Stromal cell of bone marrow (primary cell): ENCODE measurements at places on chromosomes 7 and 10.

- no peak for DNase-seq
Measured at GRCh38 chr10:70932392-70933196, 44.2 kb upstream of the PCBD1 start.

- DNase-seq, result no peak
Measured at GRCh38 chr7:24860611-24861010, 103.3 kb upstream of the GSDME start.

- DNase-seq, result no peak
Measured at GRCh38 chr7:96216373-96216772, 105.5 kb downstream of the SLC25A13 start.

- DNase-seq, result no peak
Measured at GRCh38 chr7:132317701-132318351, 258.4 kb downstream of the PLXNA4 start.

DNA sequence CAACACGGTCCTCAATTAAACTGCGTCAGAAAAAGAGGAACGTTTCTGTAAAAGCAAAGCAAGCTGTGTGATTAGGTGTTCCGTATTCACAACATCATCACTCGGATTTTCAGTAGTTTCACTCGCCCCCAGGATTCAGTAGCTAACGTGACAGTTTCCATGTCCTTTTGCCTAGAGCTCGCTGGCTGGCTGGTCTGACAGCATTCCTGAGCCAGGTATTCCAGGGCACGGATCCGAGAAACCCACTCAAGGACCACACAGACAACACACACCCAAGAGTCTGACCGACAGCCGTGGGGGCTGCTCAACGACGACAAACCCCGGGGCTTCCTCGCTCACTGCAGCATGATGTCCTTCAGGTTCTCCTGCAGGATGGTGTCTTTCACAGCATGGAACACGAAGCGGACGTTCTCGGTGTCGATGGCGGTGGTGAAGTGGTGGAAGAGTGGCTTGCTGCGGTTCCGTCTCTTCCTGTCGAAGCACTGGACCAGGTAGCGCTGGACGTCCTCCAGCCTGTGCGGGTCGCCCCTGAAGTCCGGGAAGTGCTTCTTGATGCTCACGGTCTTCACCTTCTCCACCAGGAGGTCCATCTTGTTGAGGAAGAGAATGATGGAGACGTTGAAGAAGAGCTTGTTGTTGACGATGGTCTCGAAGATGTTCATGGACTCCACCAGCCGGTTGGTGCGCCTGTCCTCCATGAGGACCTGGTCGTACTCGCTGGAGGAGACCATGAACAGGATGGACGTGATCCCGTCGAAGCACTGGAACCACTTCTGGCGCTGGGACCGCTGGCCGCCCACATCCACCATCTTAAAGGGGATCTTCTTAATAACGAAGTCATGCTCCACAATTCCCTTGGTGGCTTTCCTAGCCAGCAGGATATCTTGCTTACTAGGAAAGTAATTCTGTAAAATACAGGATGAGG, 43.1 kb downstream of the AMZ1 start:
- no peak for DNase-seq

DNA sequence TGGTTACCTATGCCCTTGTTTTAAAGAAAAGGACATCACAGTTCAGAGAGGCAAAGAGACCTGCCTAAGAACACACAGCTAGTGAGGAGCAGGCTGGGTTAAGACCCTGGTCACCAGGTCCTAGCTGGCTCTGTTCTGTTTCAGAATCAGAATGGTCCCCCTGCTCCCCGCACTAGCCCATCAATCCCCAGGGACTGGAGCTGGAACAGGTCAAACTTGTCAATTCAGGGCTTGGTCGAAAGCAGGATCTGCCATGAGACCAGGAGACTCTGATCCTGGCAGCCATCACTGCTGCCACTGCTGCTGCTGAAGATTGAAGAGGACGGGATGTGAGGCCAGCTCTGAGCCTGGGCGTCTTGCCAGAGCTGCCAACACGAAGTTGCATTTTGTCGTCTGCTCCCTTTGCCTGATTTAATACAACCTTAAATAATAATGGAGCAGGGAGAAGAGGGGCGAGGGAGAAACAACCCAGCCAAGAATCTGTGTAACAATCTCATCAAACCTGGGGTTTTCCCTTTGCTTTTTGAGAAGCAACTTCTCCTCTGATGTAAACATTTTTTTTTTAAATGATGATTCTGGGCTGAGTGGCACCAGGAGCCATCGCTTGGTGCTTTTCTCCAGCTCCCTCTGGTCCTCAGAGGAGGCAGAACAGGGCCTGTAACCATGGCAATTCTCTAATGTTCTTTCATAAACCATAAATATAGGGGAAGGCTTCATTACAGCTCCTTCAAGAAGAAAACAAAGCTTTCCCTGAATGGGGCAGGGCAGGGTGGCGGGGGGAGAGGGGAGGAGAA, 119.0 kb upstream of the SORCS3 start:
- DNase-seq, result no peak

- DNase-seq, result peak; percentile 40
Measured at GRCh38 chr7:117127585-117128168, 174.4 kb downstream of the ST7 start.

DNA sequence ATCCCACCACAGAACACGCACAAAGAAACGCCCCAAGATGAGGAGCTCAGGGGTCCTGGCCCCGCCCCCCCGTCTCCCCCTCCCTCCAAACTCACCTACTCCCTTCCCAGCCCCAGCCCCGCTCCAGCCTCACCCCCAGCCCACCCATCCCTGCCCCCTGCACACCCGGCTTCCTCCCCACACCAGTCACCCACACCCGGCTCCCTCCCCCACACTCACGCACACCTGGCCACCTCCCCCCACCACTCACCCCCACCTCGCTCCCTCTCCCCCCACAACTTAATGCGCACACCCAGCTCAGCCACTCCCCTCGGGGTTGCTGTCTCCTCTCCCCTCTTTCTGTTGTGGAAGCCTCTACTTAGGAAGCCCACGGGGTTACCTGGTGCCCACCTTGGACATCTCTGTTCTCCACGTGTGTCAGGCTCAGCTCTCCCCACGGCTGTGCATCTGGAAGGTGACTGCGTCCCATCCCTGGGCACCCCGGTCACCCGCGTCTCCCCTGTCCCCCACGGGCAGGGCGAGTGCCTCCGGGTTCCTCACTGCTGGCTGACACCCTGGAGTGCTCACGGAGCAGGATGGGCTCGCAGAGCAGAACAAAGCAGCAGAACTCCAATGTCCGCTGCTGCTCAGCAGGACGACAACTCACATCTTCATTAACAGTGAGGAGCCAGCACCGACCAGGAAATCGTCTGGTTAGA, 166.8 kb downstream of the USP6NL start:
- no peak for DNase-seq

DNA sequence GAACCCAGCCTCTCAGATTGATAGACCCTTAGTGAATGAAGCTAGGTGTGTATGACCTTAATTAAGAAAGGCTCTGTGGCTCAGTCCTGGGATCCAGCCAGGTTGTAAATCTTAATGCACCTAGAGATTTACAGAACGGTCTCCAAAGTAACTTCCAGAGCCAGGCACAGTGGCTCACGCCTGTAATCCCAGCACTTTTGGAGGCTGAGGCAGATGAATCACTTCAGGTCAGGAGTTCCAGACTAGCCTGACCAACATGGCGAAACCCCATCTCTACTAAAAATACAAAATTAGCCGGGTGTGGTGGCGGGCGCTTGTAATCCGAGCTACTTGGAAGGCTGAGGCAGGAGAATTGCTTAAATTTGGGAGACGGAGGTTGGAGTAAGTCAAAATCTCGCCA, 24.3 kb downstream of the CALHM2 start:
- DNase-seq, result no peak

GRCh38 chr10:84262190-84262956, 17.5 kb downstream of the RGR start:
- no peak for DNase-seq

DNA sequence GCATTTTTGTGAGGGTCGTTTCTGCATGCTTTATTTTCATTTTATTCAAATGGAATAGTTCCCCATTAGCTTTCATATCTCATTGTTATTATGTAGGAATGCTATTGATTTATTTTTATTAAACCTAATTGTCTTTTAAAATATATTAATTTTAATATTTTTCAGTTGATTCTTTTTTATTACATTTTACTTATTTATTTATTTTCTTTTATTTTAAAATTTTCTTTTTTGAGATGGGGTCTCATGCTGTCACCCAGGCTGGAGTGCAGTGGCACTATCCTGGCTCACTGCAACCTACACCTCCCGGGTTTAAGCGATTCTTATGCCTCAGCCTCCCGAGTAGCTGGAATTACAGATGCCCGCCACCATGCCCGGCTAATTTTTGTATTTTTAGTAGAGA, 7.4 kb upstream of the STK17A start:
- DNase-seq, result no peak

GRCh38 chr10:110664483-110665420, 20.6 kb downstream of the RBM20 start:
- peak; percentile 77 for DNase-seq

DNA sequence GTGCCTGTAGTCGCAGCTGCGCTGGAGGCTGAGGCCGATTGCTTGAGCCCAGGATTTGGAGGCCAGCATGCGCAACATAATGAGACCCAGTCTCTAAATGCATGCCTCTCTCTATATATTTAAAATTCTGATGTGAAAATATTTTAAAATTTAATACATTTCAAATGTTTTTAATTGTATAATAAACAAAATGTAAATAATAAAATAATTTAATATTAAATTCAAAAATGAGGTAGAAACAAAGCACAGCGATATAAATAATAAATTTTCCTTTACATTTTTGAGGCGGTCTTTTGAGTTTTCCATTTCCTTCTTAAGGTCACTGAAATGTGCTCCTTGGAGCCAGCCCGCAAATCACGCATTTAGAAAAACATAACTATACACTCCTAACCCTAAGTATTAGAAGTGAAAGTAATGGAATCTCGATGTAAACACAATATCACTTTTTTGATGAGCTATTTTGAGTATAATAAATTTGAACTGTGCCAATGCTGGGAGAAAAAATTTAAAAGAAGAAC, 523 bp upstream of the CDK1 start:
- no peak for DNase-seq

DNA sequence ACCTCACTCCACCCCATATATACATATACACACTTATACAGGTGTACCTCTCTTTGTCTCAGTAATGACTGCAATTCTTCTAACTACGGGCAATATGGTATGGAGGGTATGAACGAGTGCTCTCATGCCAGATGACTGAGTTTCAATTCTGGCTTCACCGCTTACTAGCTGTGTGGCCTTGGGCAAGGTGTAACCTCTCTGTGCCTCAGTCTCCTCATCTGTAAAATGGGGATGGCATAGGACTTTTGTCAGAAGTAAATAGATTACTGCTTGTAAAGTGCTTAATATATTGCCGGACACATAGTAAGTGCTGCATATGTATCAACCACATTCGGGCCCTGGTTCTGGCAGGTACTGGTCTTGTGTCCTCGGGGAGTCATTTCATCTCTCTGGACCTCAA, 60.1 kb upstream of the IFRD1 start:
- DNase-seq, result no peak

DNA sequence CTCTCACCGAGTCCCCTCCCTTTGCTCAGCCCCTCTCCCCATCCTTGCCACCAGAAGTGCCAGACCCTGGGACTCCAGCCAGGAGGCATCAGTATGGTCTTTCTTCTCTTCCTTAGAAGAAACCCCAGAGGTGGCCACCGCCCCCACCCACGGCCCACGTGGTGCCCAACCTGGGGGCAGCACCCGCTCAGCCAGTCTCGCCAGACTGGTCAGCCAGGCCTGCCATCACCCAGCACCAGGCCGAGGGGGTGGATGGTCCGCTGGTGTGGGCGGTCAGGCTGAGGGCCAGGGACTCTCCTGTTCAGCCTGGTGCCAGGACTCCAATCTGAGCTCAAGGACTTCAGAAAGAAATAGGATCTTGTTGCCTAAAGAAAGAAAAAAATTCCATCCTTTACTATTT, 5.8 kb upstream of the CLDN4 start:
- DNase-seq, result no peak

- no peak for DNase-seq
Measured at GRCh38 chr7:44073664-44074348, 8.4 kb upstream of the PGAM2 start.

- DNase-seq, result no peak
Measured at GRCh38 chr7:130040576-130040975, 10.6 kb downstream of the ZC3HC1 start.

DNA sequence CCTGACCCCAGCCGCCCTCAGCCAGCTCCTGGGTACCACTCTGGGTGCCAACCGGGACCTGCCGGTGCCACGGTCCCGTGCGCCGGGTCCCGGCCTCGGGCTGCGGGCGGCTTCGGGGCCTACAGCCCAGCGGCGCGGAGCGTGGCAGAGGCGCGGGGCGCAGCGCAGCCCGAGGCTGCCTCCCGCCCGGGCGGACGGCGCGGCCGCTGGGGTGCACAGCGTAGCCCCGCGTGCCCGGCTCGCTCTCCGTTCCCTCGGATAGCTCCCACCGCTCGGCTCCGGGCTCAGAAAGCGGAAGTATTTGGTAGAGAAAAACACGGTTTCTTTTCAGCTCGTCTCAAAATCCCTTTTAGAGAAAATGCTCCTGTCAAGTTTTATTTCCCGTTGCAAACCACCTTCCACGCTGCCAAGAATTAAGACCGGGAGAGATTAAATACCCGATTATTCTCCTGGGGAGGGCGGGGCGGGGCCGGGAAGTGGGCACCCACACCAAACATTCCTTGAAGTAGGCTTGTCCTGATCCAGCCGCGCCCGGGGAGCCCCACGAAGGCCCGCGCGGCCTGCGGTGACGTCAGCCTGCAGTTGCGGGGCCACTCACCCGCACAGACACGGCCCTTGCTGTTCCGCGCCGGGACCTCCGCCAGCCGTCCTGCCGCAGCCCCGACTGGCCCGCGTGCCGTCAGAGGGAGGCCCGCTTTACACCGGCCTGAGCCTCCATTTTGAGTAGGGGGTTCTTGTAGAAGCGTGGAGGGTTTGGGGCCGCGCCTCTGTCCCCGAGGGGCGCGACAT, 7.2 kb downstream of the HOXA13 start:
- no peak for DNase-seq

DNA sequence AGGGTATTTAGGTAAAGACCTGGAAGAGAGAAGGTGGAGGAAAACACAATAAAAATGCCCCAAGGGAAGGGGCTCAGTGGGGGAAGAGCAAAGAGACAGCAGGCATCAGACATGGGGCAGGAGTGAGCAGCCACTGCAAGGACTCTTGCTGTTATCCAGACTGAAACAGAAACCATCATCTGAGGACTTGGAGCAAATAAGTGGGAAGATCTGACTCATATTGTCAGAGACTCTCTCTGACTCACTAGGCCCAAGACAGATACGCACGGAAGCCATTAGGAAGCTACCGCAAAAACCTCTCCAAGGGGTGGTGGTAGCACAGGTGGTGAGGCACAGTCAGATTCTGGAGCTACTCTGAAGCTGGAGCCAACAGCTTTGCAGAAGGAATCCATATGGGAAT, 110.7 kb downstream of the RNF32 start:
- peak; percentile 88 for DNase-seq

GRCh38 chr7:24714676-24715010, 42.6 kb downstream of the GSDME start:
- no peak for DNase-seq

GRCh38 chr7:103573479-103574058, 127.6 kb upstream of the SLC26A5 start:
- peak; percentile 18 for DNase-seq

DNA sequence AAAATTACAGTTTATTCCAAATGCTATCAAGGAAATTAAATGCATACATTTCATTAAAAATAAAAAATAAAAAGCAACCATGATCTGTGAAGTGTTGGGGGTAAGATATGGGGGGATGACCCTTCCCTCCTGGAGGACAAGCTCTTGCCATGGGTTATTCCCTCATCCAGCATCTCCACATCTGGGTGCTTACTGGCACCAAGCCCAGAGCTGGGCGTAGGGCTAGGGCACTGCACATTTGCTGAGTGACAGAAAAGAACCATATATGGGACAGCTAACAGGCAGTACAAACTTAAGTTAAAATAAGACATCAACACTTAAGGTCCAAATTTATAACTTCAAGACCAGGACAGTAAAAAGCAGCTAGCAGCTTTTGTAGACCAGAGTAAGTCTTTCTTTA, 10.2 kb downstream of the CCDC6 start:
- no peak for DNase-seq
